Fibroblast of skin of left quadriceps (primary cell): ENCODE measurements at places on chromosomes 3 and 15.

DNA sequence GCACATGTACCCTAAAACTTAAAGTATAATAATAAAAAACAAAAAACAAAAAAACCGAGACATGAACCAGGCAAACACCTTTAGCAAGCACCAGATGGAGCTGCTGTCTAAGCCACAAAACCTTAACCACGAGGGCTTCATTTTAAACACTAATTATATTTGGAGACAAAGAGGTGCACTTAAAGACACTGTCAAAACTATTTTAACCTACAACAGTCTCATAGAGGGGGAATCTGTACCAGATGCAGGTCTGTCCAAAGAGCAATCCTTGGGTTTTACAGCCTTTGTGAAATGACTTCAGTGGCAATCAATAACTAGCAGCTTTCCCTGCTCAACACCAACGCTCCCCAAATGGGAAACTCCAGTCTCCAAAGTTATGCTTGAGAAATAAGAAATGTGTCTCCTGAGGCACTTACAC lies 115.7 kb upstream of the TSPAN3 start:
- no peak for DNase-seq

- DNase-seq, result no peak
Observed at GRCh38 chr3:190912736-190913135, 50.2 kb upstream of the GMNC start.

DNA sequence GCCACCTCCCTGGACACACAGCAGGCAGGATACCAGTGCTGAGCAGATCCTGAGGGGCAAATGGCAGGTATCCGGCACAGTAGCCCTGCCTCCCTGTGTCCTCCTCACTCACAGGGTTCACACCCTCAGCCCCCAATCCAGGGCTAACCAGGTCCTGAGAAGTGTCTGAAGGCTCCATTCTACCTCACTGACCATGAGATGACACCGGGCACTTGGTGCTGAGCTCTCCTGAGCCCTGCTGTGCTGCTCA lies 115.4 kb upstream of the ATP2B2 start:
- DNase-seq, result no peak

DNA sequence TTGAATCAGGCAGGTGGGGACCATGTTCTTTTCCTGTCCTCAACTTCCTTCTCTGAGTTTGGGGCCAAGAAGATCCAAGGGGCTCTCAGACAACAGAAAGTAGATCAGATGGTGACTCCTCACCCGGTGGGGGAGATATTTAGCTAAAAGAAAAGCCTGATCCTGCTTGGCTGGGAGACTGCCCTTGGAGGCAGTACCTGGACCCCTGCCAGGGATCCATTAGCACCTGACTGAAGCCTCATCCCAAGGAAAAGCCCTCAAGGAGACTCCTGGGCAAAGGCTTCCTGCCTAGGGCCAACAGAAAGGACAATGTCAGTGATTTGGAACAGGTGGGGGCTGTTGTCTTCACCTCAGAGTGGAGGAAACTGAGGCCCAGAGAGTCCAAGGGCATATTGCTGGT lies 33.5 kb upstream of the HHATL start:
- DNase-seq, result no peak

DNA sequence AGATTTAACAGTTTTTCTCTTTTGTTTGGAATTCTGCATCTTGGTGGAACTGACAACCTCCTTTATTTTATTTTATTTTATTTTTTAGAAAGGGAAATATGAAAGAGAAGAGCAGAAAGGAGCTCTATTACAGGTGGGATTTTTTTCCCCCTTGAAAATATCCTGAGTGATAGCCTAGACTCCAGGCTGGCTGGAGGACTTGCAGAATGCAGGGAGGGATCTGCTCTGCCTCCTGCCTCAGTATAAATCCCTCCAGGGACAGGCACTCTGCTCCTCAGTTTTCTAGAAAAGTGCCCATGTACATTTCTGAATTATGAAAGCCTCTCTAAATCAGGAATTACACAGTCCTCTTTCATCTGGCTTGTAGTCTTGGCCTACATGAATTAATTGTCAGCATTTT lies 173.7 kb downstream of the TMEM108 start:
- no peak for DNase-seq

- no peak for DNase-seq
Observed at GRCh38 chr3:120780977-120781376, 38.4 kb downstream of the GTF2E1 start.

DNA sequence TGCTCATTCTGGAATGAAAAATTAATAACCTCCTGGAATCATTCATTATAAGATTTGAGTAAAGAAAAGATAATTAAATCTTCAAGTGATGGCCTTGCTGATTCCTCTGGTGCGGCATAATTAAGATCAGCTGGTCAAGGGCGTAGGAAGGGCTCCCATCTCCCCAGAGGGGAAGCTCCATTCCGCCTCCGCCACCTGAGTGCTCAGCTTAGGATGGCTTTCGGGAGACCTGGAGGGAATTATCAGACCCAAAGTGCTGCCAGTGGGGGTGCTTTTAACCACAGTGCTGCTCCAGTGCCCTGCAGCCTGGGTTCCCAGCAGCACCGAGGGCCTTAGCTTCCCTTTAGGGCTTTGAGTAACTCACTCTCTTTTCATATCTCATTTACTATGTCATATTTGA lies 556.6 kb upstream of the RGMA start:
- no peak for DNase-seq

GRCh38 chr3:63992516-63993209 lies 30.6 kb downstream of the PSMD6 start:
- no peak for DNase-seq

DNA sequence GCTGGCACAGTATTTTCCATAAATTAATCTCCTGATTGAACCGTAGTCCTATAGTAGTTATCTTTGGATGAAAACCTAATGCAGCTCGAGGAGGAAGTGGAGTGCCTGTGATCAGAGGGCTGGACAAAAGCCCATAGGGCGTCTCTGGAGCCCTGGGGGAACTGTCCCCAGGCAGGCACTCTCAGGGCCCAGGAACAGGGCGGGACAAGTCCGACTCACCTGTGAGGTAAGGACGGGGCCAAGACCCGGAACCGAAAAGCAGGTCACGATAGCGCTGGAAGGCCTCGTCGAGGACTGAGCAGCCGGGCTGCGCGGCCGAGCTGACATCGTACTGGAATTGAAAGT lies 341 bp downstream of the HEXA start:
- DNase-seq, result no peak

DNA sequence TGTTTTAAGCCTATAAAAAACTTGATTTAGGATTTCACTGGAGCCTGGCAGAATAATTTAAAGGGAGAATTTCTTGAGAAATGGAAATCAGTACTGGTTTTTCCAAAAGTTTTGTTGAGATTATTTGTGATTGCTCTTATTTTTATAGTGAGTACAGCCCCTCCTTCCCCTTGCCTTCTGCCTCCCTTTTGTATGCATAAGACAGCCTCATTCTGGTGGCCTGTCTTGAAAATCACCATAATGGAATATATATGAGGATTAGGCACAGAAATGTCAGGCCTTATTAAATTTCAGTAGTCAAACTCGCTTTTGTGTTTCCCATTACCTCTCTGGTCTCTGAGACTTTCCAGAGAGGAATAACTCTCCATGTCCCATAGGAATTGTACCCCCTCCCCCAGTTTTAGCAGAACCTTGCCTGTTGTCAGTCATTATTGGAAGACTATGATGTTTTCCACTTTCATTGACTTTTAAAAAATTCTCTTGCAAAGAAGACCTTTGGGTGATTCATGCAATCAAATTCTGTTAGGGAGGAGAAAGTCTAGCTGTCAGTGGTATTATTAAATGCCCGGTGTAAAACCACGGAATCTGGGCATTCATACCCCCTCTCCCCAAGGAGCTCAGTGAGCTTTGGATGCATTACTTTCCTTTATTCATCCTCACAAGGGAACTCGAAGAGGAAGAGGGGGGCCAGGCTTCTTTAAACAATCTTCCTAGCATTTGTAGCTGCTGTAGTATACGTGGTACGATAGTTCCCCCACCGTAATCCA lies 171.6 kb upstream of the TSC22D2 start:
- no peak for DNase-seq

DNA sequence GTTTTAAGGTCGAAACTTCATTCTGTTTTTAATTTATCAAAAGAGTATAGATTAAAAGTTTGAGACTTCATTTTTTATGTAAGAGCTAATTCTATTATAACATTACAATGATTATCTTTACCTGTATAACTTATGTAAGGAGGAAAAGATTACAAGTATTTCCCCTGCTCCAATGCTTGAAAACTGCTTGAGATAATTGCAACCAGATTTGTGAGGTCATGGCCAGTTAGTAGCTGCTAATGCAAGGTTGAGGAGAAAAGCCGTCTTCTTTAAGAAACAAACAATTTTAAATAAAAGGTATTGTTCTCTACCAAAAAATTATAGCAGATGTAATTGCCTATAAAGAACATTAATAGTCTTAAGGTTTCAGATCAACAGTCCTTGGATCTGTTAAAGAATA lies 208.3 kb upstream of the UBE2E2 start:
- DNase-seq, result no peak

DNA sequence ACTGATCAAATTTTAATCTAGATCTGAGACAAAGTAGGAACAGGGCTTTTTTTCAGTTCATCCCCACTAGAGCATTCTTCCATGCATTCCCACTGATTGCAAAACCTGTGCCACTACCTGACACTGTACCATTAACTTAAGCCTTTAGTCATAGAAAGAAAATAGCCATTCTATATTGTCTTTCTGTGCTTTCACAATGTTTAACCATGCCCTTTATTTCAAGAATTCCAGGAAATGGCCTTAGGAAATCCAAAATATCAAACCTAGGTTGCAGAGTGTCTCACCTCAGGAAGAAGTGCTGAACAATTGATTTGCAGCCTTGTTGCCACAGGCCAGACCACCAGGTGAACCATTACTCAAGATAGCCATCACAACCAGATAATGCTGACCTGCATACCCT lies 56.2 kb upstream of the TGFBR2 start:
- DNase-seq, result no peak

DNA sequence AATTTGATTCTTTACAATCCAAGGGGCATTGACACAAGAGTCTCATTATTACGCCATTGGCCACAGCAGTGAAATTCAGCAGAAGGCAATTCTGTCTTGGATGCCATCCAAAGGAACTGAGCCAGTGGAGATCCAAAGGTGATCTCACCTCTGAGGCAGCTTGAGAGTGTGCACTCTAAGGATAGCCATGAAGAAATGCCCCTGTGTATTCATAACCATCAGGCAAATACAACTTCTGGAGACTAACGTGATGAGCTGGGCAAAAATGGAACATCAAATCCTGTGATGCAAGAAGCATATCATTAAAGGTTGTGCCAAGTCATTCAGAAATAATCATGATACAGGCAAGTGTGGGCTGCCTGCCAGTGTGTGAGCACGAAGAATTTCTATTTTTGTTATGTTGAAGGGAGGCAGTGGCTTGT lies 41.4 kb downstream of the ROBO2 start:
- DNase-seq, result peak; percentile 49

- no peak for DNase-seq
Observed at GRCh38 chr3:185337231-185337816, 25.6 kb upstream of the MAP3K13 start.

DNA sequence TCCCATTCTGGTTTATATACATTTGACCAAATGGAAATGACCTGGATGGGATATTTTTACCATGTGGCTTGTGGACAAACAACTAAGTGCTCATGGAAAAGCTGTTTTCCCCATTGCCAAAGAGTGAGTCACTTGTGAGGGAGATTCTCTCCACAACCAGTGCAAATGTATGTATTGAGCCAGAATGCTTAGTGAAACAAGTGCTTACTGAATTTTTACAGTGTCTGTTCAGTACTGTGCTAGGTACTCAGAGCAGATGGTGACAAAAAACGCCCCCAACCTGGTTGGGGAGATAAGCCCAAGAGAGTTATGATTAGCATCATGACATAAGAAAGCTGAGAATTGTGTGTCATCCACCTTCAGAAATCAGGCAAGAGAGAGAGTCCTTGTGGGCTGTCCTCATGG lies 2.3 kb downstream of the CHP1 start:
- peak; percentile 10 for DNase-seq

DNA sequence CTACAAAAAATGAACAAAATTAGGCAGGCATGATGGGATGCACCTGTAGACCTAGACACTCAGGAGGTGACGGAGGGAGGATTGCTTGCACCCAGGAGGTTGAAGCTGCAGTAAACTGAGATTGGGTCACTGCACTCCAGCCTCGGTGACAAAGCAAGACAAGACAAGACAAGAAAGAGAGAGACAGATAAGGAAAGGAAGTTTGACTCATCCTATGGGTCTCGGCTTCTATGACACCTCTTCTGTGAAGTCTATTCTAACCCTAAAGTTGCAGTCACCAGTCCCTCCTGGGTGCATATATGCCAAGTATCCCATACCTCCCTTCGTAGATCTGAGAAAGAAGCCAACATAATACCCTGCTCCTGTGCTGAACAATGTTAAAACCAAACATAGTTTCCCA lies 7.9 kb upstream of the ZMAT3 start:
- no peak for DNase-seq

- no peak for DNase-seq
Observed at GRCh38 chr15:95616306-95616705, 714.2 kb upstream of the NR2F2 start.

- peak; percentile 16 for DNase-seq
Observed at GRCh38 chr15:76168237-76168984, 108.6 kb downstream of the TMEM266 start.

DNA sequence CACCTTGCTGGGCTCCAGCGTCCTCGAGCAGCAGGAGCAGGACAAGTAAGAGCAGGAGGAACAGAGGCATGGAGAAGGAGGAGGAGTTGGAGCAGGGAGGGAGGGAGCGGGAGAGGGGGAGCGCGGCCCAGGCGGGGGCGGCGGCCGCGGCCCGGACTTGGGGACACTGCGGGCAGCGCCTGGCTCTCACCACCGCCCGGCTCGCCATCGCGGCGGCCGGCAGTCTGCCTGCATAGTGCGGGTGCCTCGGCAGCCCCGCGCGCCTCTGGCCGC lies 440 bp downstream of the DCBLD2 start:
- no peak for DNase-seq

DNA sequence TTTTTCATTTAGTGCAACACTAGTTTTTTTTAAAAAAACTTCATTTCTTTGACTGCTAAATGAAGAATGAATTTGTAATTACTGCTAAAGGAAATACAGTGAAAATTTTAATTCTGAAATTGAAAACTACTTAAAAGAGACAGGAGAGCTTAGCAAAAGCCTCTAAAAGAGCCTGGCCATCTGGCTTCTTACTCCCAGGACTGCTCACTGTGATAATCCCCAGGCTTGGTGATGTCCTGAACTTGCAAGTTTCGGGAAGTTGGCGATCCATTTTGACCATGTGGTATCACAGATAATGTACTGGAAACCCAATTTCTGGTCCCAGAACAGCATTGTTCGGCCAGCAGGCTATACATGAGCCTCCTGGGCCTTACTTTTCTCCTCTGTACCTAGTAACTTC lies 292.1 kb downstream of the FGF12 start:
- no peak for DNase-seq

- DNase-seq, result no peak
Observed at GRCh38 chr3:139132976-139133375, 88.3 kb upstream of the PRR23C start.

- no peak for DNase-seq
Observed at GRCh38 chr3:3066378-3066777, 43.8 kb downstream of the IL5RA start.
